Right lobe of liver (tissue), 6 donors: ENCODE measurements at places on chromosomes 4 and X. TPM values are rescaled to one million over a fixed set of nuclear protein-coding genes. Genes with fewer than 3 reads are reported as not detected.
A peak's percentile ranks its signal among the peaks of the same experiment; 100 is the strongest.

The TMPRSS11B gene
- not detected for total RNA-seq

DNA sequence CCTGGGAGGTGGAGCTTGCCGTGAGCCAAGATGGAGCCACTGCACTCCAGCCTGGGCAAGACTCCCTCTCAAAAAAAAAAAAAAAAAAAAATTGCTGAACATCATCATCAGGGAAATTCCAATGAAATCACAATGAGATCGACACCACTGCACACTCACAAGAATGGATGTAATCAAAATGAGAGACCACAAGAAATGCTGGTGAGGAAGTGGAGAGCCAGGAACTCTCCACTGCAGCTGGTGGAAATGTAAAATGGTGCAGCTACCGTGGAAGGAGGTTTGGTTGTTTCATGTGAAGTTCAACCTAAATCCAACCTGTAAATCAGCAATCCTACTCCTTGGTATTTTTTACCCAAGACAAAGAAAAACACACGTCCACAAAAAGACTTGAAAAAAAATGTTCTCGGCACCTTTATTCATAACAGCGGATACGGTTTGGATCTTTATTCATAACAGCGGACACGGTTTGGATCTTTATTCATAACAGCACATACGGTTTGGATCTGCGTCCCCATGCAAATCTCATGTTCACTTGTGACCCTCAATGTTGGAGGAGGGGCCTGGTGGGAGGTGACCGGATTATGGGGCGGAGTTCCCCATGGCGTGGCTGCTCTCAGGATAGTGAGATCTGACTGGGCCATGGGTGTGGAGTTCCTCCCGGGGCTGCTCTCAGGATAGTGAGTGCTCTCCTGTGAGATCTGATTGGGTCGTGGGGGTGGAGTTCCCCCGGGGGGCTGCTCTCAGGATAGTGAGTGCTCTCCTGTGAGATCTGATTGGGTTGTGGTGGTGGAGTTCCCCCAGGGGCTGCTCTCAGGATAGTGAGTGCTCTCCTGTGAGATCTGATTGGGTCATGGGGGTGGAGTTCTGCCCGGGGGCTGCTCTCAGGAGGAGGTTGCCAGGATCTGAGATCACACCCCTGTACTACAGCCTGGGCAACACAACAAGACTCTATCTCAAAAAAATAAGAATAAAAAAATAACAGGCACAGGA is 7.7 kb downstream of the GAK start:
- DNase-seq, result no peak

The HSD17B13 gene
- total RNA-seq, result 84.3 TPM

The CNKSR2 gene
- 5.6 TPM for total RNA-seq

- DNase-seq, result no peak
Observed at GRCh38 chrX:155094468-155095061, 23.3 kb downstream of the BRCC3 start.

The GDPD2 gene
- total RNA-seq, result not detected

- peak; percentile 40 for DNase-seq
Observed at GRCh38 chrX:37350034-37350365, 836 bp downstream of the PRRG1 start.
